Esophagus mucosa (tissue), 1 donor: ENCODE measurements at places on chromosomes 12 and 14. TPM values are rescaled to one million over a fixed set of nuclear protein-coding genes. Genes with fewer than 3 reads are reported as not detected.

DNA sequence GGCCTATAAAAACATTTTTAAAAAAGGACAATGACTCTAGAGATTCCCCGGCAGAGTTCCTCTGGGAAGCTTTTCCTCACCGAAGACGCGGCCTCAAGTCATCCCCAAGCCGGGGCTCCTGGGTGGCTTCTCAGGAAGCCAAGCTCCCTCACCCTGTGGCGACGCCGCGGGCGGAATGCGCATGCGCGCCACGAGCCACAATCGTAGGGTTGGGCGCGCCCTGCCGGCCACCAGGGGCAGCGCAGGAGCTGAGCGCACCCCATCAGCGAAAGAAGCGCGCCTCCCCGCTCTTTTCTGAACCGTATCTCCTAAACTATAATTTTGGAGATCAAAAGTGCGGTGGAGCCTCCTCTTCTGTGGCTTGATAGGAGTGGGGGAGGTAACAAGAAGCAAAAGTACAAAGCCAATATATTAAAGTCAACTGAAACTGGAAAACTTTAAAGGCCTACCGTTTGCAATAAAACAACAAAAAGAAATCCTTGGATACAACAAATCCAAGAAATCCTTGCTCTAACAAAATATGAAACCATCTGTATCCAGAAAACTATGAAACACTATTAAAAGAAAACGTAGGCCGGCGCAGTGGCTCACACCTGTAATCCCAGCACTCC lies 17.4 kb upstream of the CHFR start:
- ATAC-seq: peak; percentile 27

DNA sequence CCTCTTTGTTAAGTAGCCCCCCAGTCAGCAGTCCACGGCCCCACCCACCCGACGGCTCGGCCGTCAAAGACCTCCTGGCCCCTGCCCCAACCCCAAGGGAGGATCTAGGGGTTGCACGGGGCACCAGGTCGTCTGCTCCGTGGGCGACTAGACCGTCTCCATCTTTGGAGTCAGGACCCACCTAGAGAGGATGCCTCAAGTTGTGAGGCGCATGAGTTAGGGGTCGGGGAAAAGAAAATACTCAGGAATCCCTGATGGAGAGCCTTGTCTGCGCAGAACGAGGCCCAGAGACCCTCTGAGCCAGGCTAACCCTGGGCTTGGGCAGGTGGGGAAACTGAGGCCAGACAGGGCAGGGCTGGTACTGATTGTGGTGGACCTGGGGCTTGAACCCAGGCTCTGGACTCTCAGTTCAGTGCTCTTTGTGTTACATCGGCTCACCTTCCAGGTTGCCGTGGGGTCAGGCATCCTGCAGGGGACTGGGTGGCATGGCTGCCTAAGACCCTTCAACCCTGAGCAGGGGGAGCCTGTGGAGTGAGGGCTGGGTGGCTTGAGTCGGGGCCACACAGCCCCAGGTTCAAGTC lies 839 bp downstream of the OTUB2 start:
- peak; percentile 0 for ATAC-seq

GRCh38 chr12:48958049-48958388 lies 732 bp upstream of the ARF3 start:
- ATAC-seq: no peak

- ATAC-seq: no peak
Observed at GRCh38 chr12:114685869-114686268, 1.9 kb upstream of the TBX3 start.

DNA sequence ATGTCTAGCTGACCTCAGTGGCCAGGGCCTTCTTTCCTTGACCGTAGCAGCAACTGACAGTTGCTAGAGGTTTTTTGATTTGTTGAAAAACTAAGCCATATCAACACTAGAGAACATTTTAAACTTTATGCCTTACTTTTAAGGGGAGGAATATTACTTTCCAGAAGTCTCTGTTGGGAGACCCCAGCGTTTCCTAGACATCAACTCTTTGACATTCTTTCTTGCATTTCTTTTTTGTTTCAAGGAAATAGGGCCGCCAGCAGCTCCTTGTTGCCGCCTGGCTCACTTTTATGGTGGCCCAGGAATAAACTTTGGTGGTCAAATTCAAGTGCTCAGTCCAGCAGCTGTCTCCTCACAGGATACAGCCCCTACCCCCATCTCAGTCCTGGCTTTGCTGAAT lies 2.5 kb upstream of the HOXC11 start:
- no peak for ATAC-seq

DNA sequence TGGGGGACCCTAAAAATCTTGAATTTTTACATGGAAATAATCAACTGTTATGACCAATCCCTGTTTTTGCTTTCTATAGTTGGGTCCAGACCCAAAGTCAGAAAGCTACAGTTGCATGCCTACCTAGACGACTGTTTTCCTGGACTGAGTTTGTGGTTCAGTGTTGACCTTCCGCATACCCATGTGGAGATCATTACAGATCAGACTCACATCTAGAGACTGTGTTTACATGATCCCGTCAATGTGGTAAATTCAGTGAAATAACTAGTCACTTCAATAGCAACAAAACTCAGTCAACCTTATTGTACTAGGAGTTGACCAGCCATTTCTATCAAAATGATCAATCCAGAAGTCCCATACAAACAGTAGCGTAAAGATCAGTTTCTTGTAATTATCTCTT lies 257.6 kb downstream of the EGLN3 start:
- ATAC-seq: no peak

- no peak for ATAC-seq
Observed at GRCh38 chr12:85393606-85394005, 113.6 kb downstream of the ALX1 start.

DNA sequence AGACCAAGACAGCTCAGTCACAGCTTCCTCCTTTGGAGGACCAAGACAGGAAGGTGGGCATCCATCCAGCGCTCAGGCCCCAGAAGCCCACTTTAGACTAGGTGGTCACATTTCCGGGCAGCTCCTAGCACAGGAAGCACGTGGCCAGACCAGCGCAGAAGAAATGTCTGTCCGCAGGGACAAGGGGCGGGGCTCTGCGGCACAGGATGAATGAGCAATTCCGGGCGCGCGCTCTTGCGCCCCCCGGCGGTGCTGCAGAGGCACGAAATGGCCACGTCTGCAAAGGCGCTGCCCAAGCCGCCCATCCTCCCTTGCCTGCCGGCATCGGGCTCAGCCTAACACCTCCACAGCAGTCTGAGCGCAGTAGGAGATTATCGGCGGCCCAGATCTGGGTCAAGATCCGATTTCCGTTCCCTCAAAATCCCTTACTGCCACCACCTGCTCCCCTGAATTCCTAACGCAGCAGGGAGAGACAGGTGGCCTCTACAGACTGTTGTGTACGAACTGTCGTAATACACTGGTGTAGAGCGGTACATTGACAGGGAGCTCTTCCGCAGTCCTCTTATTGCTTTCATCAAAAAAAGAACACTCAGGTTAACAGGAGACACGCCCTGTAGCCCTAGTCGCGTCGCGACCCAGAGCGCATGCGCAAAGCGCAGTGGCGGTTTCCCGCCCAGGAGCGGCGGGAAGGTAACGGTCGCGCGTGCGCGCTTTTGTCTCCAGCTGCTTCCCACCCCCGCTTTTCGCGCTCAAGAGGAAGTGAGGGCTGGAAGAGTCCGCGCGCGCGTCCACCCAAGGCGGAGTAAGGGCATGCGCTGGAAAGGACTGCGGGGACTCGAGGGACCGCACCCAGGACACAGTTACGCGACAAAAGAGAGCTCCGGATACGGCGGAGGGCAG lies 794 bp downstream of the TUBA1B start:
- peak; percentile 86 for ATAC-seq

- ATAC-seq: no peak
Observed at GRCh38 chr12:94329366-94329765, 130.3 kb downstream of the CEP83 start.

- no peak for ATAC-seq
Observed at GRCh38 chr12:38956337-38956736, 50.9 kb upstream of the CPNE8 start.

Gene VRTN
- total RNA-seq: not detected

Gene SLCO1B3
- total RNA-seq: 1.2 TPM

Gene CMAS
- 51.1 TPM for total RNA-seq

Gene ABCD2
- total RNA-seq: 0.12 TPM

Gene PAPLN
- total RNA-seq: 5.1 TPM
